GM20000 (cell line): ENCODE measurements at places on chromosomes 5 and 9.

DNA sequence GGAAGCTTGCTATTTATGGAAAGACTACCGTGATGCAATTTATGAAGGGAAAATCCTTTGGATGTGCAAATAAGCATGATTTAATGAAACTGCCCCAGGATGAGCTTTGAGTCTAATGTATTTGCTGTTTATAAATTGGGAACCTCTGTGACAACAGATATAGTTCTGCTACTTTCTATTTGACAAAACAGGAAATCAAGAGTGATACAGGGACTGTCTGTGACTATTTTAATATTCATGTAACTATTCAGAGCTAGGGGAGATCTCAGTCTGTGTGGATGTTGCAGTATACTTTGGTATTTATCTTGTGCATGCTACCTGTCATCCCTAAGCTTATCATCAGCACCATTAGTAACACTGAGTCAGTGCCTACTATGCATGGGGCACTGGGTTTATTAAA, 132.1 kb downstream of the PDZD2 start:
- DNase-seq = peak; percentile 74

DNA sequence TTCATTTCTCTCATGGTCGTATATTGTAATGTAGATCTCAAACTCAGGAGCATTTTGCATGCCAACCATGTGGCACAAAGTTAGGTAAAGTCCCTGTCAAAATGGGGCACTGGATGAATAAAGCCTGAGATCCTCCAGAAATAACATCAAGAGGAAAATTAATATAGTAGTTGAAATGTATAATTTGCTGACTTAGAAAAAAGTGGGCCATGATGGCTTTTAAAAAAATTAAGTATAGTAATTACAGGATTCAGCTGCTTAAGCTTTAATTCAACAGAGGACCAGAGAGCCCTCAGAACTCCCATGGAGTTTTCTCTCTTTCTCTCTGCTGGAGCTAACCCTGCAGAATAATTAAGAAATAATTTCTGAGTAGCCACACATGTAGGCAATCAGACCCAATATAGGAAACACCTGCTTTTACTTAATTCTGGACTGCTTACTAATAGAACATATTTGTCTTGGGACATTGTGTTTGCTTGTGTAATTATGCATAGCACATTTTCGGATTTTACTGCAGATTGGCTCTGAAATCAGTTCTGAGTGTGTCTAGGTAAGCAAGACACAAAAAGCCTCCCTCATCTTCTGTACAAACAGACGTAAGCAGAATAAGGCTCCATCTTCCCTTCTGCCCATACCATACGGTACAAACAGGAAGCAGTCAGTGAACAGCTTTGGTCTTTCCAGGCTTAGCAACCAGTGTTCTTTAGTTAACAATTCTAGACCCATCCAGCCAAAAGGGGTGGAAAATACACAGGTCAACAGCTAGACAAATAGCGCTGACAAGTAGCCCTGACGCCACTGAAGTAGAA, 26.5 kb upstream of the PCSK1 start:
- DNase-seq = no peak

DNA sequence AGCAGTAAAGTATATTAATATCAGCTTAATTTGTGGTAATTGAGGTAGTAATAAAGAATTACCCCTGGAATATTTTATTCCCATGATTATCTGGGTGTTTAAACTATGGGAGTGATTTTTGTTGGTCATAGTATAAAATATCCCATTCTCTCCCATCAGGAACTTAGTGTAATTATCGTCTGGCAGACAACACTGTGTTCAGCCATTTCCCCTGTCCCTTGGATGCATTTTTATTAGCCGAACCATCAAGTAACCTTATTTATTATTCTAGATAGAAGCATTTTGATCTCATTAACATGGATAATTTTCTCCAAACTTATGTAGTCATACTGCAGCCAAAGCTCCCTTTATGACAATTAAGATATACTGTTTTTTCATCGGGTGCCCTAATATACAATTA, 320.8 kb downstream of the MAT2B start:
- DNase-seq = no peak

- DNase-seq = peak; percentile 87
These were observed 11.1 kb downstream of the REXO4 start for GRCh38 chr9:133406480-133407307.

DNA sequence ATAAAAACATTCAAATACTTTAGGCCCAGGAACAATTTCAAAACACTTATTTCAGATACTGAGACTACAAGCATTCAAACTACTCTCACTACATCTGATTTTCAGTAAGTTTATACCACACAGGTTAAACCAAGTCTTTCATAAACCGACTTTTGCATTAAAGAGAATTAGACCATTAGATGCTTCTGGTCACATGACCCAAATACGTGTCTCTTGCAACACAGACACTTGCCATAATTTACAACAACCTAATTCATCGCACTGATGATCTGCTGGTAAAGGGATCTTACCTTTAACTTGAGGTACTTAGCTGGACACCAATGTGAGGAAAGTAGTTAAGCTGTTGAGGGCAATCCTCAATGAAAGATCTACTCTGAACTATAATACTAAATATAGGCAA, 3.2 kb downstream of the HNRNPH1 start:
- no peak for DNase-seq

GRCh38 chr9:77765781-77766259, 117.7 kb upstream of the GNA14 start:
- DNase-seq = no peak

GRCh38 chr9:121684381-121685145, 33.1 kb downstream of the DAB2IP start:
- peak; percentile 60 for DNase-seq

DNA sequence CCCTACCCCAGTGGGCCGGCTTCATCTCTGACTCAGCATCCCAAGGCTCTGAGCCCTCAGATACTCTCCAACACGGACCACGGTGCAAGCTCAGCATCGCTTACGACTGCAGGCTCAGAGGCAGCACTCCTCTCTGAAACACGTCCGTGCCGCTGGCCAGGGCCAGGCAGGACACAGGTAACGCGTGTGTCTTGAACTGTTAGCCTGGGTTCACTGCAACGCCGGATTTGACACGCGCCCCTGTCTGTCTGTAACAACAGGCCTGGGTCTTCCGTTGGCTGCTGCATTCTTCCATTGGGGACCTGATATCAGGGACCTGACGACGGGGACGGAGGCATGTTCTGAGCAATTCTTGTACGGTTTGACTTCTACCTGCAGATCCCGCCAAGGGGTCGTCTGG, 6.4 kb downstream of the SLC6A3 start:
- DNase-seq = no peak

DNA sequence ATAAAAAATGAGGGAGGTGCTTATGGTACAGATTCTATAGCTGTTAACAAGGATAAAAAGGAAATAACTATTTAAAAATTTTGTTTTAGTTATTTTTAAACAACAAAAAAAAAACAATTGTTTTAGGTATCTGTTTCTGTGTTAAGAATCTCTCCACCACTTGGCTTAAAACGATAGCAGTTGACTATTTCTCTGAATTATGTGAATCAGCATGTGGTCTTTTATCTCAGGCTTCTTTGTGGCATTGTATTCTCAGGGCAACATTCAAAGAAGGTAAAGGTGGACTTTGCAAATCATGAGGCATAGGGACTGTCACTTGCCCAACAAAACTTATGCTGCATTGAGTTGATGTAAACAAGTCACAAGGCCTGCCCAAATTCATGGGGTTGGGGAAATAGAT, 55.2 kb downstream of the ERBIN start:
- DNase-seq = no peak

GRCh38 chr5:74051076-74051475, 425.1 kb downstream of the ARHGEF28 start:
- DNase-seq = no peak

- DNase-seq = no peak
These were observed 620.6 kb downstream of the PDE4D start for GRCh38 chr5:59272809-59273427.
